CD4-positive, alpha-beta T cell treated with Interleukin-15 for 1 hour (primary cell): ENCODE measurements at places on chromosomes 13 and 19.

GRCh38 chr13:59680429-59681024, 483.2 kb downstream of the DIAPH3 start:
- DNase-seq: no peak

DNA sequence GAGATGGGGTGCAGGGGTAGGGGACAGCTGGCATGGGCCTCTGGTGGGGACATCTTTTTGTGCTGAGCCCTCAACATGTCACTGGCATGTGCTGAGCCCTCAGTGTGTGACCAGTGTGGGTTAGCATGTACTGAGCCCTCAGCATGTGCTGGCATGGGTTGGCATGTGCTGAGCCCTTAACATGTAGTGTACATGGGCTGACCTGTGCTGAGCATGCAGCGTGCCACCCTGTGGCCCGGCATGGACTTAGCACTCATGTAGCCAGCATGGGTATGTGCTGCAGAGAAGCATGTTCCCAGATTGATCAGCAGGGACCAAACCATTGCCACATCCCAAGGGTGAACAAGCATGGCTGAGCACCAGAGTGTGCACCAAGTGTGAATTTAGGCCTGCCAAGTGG, 11.5 kb downstream of the HIPK4 start:
- no peak for DNase-seq

DNA sequence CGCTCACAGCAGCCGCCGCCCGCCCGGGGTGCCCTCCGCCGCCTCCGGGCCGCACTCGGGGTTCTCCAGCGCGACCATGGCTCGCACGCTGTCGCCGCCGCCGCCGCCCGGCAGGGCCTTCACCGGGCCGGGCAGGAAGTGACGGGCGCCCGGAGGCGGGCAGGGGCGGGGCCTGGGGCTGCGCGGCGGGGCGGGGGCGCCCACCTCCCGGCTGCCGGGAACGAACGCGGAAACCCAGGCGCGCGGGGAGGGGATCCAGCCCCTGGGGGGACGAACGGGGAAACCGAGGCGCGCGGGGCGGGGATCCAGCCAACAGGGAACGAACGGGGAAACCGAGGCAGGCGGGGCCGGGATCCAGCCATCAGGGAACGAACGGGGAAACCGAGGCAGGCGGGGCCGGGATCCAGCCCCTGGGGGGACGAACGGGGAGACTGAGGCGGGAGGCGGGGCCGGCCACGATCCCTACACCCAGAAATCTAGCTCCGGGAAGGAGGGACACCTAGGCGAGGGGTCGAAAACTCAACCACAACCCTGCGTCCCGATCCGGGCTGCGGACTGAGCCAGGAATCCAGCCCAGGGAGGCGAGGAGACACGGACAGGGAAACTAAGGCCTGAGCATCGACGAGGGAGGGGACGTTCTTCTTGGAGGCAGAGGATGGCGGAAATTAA, at the start of gene R3HDM4:
Gene R3HDM4 (minus strand): TSS at position 140 of the 669 bp plus-strand sequence. CDS start 62 bp downstream, at position 78.
- DNase-seq: peak; percentile 86

GRCh38 chr13:98419786-98420553, 156.9 kb downstream of the STK24 start:
- no peak for DNase-seq

GRCh38 chr13:109288151-109288709, 498.2 kb downstream of the IRS2 start:
- DNase-seq: no peak

- DNase-seq: no peak
Observed at GRCh38 chr19:30173593-30174356, 198.4 kb upstream of the ZNF536 start.

DNA sequence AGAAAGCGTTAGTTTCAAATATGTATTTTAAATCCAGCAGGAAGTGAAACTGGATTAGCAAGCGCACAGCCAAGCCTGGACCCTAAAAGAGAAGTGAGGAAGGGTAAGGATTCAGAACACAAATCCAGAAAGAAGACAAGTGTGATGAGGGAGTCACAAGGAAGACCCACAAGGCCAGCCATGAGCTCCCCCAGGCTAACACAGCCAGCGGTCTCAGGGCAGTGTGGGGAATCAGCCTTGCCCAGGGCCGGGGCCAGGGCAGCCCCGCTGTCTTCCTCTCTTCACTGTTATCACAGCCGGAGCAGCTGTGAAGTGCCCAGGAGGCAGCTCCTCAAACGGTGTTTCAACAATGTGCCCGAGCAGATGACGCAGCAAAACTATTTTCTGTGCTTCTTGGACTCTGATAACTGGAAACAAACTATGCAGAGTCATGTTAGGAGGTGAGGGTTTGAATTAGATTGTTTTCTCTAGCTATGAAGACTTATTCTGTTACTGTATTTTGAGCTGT, 12.2 kb upstream of the CDC16 start:
- DNase-seq: no peak

DNA sequence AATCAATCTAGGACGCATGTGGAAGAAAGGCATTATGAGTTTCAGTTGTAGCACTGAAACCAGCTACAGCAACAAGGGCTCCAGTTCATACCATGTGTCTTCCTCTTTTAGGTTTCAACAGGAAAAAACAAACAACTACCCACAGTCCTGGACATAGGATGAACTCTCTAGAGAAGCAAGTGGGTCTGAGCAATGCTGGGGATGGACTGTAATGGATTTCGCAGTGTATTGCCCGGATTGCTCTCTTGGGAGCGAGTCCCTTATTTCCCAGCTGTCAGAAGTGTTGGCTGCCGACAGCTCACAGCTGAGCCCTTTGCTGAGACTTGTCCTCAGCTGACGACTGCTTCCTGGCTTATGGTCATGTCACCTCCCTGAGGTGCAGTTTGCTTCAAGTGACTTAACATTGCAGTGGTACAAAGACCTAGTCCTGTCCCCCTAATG, 12.1 kb upstream of the MYCBP2 start:
- no peak for DNase-seq
